ENCODE measurements at places on chromosomes 1 and 21. TPM values are rescaled to one million over a fixed set of nuclear protein-coding genes. Genes with fewer than 3 reads are reported as not detected.

Gene SYT14
- total RNA-seq = 6.0 TPM

GRCh38 chr1:9823693-9823942 is 147 bp downstream of the CLSTN1 start:
- DNase-seq = no peak
- no peaks in the 10 kb centered on the region for H3K36me3 ChIP-seq
- H3K4me3 ChIP-seq = peak overlapping the region; percentile 74
- H3K4me1 ChIP-seq = peaks cover 7% of the 10 kb centered on the region
- H3K27me3 ChIP-seq = no peaks in the 10 kb centered on the region

DNA sequence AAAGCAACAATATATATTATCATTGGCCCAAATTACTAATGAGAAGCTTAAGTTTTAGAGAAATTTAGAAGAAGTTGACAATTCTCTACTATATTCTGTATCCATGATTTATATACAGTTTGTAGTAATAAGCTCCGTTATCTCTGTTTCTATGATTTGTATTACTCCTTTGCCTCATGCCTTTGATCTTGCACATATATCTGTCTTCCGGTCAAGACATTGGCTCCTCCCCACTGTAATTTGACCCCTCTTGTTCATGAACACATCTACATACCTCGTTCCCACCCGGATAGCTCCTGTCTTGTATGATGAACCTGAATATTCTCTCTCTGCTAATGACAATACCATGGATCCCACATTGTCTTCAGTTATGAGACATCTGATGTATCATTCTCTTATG is 581.0 kb upstream of the RGS18 start:
- H3K27me3 ChIP-seq = no peaks in the 10 kb centered on the region
- no peak for DNase-seq
- H3K27ac ChIP-seq = no peak overlapping the region
- H3K36me3 ChIP-seq = no peaks in the 10 kb centered on the region
- H3K4me3 ChIP-seq = no peak overlapping the region
- no peaks in the 10 kb centered on the region for H3K4me1 ChIP-seq

DNA sequence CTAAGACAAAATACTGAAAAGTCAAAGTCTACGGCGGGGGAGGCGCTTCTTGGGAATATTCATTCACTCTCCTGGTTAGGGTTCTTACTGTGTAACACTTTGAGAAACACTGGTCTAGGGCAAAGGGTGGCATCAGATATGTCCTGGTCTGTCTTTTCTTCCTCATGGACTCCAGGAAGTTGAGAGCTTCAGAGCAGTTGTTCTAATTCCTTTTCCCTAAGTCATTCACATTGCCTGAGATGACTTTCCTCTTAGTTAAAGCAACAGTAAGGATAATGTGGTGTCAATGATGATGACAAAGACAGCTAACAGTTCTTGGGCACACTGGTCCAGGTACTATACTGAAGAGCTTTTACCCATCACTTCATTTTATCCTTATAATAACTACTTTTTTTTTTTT is 27.0 kb downstream of the FGGY start:
- no peaks in the 10 kb centered on the region for H3K27me3 ChIP-seq
- H3K4me3 ChIP-seq = no peak overlapping the region
- DNase-seq = no peak
- H3K36me3 ChIP-seq = no peaks in the 10 kb centered on the region
- no peak overlapping the region for H3K27ac ChIP-seq

GRCh38 chr1:226362361-226362760 is 45.5 kb downstream of the PARP1 start:
- peaks cover 7% of the 10 kb centered on the region for H3K36me3 ChIP-seq
- H3K4me1 ChIP-seq = no peaks in the 10 kb centered on the region
- DNase-seq = no peak

DNA sequence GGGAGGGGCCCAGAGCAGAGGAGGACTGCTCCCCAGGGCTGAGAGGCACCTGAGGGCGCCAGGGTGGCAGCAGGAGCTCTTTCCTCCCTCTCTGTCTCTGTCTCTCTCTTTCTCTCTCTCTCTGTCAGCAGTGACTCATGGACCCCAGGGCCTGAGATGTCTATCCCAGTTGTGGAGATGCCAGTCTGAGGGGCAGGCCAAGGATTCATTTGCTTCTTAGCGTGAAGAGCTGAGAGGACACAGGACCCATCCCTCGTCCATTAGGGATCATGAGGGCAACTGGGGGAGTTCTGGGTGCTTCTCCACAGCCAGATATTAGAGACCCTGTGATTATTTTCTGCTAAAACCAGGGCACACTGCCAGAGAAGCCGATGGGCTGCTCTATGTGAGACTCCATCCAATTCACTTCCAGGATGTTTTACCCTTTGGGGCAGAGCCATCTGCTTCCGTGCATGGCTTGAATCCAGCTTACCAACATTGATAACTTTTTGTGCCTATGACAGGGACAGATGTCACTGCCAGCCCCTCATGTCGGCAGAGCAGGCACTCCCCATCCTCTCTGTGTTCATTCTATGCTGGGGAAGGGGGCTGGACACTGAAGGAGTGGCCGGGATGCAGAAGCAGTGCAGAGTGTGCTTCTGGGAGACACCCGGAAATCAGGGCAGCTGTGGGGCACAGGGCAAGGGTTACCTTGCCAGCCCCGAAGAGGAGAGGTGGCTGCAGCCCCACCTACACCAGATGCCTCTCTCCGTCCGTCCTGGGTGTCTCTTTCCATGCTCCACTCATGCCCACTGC is 4.1 kb upstream of the PCBP3 start:
- H3K27ac ChIP-seq = no peak overlapping the region
- DNase-seq = no peak
- no peak overlapping the region for H3K4me3 ChIP-seq
- H3K36me3 ChIP-seq = no peaks in the 10 kb centered on the region
- H3K4me1 ChIP-seq = no peaks in the 10 kb centered on the region

Gene KRTAP19-1
- total RNA-seq = not detected

Gene ZNF593OS
- total RNA-seq = not detected

Gene C1QC
- total RNA-seq = 76.9 TPM

DNA sequence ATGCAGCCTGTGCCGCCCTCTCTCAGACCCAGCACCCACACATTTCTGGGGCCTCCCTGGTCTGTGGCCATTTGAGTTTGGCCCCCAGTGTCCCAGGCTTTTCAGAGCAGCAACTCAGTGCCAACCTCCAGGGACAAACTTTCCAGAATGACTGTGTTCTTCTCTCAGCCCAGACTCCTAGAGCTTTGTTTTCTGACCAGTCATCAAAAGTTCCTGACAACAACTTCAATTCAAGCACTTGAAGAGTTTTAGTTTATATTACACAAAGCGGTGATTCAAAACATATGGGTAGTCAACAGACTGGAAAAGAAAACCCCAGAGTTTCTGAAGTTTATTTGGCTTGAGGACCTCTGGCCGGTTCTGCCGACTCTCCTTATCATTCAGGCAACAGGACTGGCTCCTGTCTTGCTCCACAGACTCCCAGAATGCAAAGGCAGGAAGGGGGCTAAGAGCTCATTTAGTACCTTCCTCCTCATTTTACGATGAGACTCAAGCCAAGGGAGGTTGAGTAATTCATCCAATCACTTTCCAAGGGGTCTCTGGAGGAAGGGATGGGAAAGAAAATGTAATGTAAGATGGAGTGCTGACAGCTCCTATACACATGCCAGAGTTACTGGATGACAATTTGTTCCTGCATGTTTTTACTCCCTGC is 27.0 kb upstream of the TIAM1 start:
- H3K27me3 ChIP-seq = no peaks in the 10 kb centered on the region
- H3K4me3 ChIP-seq = no peak overlapping the region
- H3K4me1 ChIP-seq = no peaks in the 10 kb centered on the region

- H3K36me3 ChIP-seq = no peaks in the 10 kb centered on the region
- H3K4me1 ChIP-seq = no peaks in the 10 kb centered on the region
- DNase-seq = no peak
- no peak overlapping the region for H3K4me3 ChIP-seq
- H3K27ac ChIP-seq = no peak overlapping the region
Measured at GRCh38 chr1:204728456-204728855, 42.9 kb upstream of the LRRN2 start.

Gene PFKFB2
- 5.6 TPM for total RNA-seq

DNA sequence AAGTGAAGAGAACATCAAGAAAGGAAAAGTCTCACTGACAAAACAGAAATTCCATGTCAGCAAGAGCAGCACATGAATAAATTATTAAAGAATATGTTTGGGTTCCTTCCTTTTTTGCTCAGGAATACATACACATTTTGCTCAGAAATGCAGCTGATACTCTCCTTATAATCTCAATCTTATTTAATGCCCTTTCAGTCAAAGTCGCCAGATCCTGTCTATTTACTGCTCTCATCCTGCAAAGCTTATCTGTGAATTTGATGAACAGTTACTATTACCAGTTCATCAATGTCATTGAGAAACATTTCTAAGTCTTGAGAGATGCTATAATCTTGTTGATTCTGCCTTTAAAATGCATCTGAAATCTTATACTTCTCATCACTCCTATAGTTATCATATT is 543.1 kb upstream of the ZRANB2 start:
- H3K27me3 ChIP-seq = no peaks in the 10 kb centered on the region
- no peaks in the 10 kb centered on the region for H3K36me3 ChIP-seq
- DNase-seq = no peak
- no peak overlapping the region for H3K27ac ChIP-seq
- H3K4me3 ChIP-seq = no peak overlapping the region

DNA sequence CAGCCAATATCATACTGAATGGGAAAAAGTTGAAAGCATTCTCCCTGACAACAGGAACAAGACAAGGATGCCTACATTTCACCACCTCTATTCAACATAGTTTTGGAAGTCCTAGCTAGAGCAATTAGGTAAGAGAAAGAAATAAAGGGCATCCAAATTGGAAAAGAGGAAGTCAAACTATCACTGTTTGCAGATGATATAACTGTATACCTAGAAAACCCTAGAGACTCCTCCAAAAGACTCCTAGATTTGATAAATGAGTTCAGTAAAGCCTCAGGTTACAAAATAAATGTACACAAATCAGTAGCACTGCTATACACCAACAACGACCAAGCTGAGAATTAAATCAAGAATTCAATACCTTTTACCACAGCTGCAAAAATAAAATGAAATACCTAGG is 171.3 kb upstream of the HP1BP3 start:
- no peaks in the 10 kb centered on the region for H3K36me3 ChIP-seq
- no peaks in the 10 kb centered on the region for H3K4me1 ChIP-seq
- H3K27me3 ChIP-seq = no peaks in the 10 kb centered on the region
- no peak overlapping the region for H3K4me3 ChIP-seq
- no peak overlapping the region for H3K27ac ChIP-seq

DNA sequence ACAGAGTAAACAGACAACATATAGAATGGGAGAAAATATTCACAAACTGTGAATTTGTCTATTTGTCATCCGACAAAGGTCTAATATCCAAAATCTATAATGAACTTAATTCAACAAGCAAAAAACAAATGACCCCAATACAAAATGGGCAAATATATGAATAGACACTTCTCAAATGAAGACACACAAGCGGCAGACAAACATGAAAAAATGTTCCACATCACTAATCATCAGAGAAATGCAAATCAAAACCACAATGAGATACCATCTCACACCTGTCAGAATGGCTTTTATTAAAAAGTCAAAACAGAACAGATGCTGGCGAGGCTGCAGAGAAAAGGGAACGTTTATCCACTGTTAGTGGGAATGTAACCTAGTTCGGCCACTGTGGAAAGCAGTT is 72.7 kb downstream of the SMYD3 start:
- H3K36me3 ChIP-seq = no peaks in the 10 kb centered on the region
- no peak overlapping the region for H3K4me3 ChIP-seq
- no peaks in the 10 kb centered on the region for H3K27me3 ChIP-seq

DNA sequence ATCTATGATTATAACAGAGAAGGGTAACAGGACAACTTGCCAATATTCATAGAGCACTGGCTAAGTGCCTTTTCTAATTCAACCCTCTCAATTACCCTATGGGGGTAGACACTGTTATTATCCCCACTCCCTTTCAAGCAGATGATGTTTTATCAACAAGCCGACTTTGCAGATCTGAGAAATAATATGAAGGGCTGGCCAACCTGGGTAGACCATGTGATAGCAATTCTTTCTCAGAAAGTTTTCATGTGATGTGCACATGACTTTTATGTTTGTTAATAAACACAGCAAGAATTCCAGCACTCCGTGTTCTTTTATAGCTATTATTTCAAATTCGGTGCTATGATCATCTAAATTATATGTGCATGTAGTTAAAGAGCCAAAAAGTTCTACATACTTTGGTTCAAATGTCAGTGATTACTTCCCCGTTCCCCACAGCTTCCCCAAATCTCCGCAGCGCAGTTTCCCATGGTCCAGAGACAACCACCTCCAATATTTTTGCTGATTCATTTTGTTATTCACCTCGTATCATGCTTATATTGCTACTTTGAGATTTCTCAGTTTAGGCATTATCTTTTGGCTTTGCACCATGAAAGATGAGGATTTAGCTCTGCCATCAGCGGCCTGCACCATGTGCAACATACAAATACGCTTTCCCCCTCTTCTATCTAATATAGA is 96.7 kb upstream of the GADD45A start:
- H3K36me3 ChIP-seq = no peaks in the 10 kb centered on the region
- H3K4me1 ChIP-seq = no peaks in the 10 kb centered on the region
- H3K27me3 ChIP-seq = no peaks in the 10 kb centered on the region
- DNase-seq = no peak

DNA sequence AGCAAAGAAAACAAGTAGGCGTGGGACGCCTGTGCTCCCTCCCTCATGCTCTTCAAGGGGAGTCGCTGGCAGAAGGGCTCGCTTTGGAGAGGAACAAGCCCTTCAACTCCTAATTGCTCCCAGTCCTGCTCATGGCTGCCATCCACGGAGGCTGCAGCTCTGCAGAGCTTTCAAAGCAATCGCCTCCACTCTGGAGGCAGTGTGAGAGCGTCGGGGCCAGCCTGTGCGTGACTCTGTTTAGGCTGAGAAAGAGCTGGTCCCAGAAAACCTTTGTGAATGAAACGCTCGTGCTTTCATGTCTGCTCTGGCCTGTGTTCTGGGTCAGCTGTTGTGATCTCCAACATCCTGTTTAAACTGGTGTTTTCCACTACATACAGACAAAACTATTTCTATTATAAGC is 23.9 kb upstream of the RUNX1 start:
- no peaks in the 10 kb centered on the region for H3K4me1 ChIP-seq
- no peak overlapping the region for H3K27ac ChIP-seq
- H3K36me3 ChIP-seq = no peaks in the 10 kb centered on the region
- H3K27me3 ChIP-seq = no peaks in the 10 kb centered on the region
- H3K4me3 ChIP-seq = no peak overlapping the region

DNA sequence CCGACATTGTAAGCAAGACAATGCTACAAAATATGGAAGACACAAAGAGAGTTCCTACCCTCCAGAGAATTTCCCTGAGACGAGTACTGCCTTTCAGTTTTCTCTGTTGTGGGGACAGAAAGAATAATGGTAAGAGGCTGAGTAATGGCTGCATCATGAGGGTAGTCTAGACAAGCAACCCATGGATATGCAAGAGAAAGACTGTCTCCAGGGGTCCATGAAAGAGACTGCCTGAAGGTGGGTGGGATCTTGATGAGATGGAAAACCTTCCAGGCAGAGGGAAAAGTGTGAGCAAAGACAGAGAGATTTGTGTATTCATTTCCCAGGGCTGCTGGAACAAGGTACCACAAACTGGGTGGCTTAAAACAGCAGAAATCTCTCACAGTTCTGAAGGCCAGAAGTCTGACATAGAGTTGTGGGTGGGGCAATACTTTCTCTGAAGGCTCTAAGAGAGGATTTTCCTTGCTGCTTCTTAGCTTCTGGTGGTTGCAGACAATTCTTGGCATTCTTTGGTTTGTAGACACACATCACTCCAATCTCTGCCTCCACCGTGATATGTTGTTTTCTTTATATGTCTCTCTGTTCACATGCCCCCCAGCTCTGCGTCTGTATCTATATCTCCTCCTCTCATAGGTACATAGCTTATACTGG is 41.4 kb downstream of the ANP32E start:
- H3K4me1 ChIP-seq = no peaks in the 10 kb centered on the region
- no peak overlapping the region for H3K4me3 ChIP-seq
- H3K27me3 ChIP-seq = no peaks in the 10 kb centered on the region
- DNase-seq = no peak
